ENCODE measurements at places on chromosomes 16 and 17. TPM values are rescaled to one million over a fixed set of nuclear protein-coding genes. Genes with fewer than 3 reads are reported as not detected.

CAVIN1 gene
- polyA plus RNA-seq: 103 TPM

MPO gene
- 0.13 TPM for polyA plus RNA-seq

TCAP gene
- 2.9 TPM for polyA plus RNA-seq

CHD9NB gene
- polyA plus RNA-seq: 0.11 TPM

TMEM106A gene
- polyA plus RNA-seq: 9.2 TPM

AATK gene
- polyA plus RNA-seq: 23.3 TPM
